ENCODE measurements at places on chromosomes 12 and 14.
A peak's percentile ranks its signal among the peaks of the same experiment; 100 is the strongest.

- DNase-seq = peak; percentile 45
Observed at GRCh38 chr14:70096866-70097265, 91.9 kb downstream of the SLC8A3 start.

- no peak for DNase-seq
Observed at GRCh38 chr14:60294411-60295069, 45.5 kb downstream of the PPM1A start.

DNA sequence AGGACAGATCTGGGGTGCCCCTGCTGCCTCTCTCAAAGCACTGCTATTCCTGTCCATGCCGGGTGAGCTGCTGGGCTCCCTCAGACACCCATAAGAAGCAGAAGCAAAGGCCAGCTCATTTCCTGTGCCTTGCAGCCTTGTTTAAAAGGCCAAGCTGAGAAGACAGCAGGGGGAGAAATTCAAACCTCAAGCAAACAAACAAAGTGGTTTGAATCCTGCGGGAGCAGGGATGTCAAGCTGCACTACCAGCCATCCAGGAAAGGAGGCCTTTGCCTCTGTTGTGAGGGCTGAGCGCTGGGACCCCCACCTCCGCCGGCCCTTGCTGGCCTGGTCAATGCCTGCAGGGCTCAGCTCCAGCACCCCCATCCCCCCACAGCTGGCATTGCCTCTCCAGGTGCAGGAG is 176.5 kb downstream of the PIWIL1 start:
- DNase-seq = no peak

- peak; percentile 54 for DNase-seq
Observed at GRCh38 chr12:57475271-57476161, 4.2 kb downstream of the ARHGAP9 start.

- no peak for DNase-seq
Observed at GRCh38 chr12:125189502-125189901, 124.3 kb downstream of the AACS start.

DNA sequence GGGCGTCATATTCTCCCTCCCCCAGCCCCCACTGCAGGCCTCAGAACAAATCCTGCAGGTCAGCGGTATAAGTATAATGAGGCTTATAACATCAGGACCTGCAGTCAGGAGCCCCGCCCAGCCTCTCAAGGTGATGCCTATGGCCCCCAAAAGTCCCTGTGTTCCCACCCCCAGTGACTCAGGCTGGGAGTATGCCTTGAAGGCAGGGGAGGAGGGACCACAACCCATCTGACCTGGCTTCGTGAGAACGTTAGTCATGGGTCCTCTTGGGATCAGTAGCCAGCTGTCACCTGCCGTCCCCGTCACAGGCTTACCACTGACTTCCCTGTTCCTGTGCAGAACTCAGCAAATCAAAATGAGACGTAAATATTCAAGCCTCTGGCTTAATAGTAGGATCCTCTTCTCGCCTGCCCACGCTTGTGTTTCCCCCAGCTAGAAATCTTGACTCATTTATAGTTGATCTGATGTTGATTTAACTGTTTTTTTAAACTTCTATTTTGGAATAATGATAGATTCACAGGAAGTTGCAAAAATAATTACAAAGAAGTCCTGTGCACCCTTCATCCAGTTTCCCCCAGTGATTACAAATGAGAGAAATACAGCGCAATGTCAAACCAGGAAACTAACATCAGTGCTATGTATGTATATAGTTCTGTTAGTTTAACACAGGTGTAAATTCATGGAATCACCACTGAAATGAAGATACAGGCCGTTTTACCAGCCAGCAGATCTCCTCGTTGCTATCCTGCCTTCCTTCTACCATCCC is 107.5 kb downstream of the ADGRD1 start:
- DNase-seq = no peak

- no peak for DNase-seq
Observed at GRCh38 chr12:111650912-111651311, 34.8 kb downstream of the BRAP start.

GRCh38 chr12:123089631-123090353 is 61.1 kb downstream of the PITPNM2 start:
- DNase-seq = no peak

GRCh38 chr12:121668750-121669520 is 519 bp downstream of the MORN3 start:
- DNase-seq = peak; percentile 77

DNA sequence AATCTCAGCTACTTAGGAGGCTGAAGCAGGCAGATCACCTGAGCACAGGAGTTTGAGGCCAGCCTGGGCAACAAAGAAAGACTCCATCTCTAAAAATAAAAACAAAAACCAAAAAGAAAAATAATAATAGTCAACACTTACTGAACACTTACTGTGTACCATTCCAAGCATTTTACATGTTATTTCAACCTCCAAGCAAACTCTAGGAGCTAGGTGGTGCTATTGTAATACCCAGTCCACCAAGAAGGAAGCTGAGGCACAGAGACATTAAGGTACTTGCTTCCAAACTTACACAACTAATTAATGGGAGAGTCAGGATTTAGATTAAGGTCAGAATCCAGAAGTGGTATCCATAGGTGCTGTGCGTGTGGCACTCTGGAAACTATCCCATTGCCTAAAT is 13.7 kb upstream of the OR6J1 start:
- DNase-seq = peak; percentile 22

DNA sequence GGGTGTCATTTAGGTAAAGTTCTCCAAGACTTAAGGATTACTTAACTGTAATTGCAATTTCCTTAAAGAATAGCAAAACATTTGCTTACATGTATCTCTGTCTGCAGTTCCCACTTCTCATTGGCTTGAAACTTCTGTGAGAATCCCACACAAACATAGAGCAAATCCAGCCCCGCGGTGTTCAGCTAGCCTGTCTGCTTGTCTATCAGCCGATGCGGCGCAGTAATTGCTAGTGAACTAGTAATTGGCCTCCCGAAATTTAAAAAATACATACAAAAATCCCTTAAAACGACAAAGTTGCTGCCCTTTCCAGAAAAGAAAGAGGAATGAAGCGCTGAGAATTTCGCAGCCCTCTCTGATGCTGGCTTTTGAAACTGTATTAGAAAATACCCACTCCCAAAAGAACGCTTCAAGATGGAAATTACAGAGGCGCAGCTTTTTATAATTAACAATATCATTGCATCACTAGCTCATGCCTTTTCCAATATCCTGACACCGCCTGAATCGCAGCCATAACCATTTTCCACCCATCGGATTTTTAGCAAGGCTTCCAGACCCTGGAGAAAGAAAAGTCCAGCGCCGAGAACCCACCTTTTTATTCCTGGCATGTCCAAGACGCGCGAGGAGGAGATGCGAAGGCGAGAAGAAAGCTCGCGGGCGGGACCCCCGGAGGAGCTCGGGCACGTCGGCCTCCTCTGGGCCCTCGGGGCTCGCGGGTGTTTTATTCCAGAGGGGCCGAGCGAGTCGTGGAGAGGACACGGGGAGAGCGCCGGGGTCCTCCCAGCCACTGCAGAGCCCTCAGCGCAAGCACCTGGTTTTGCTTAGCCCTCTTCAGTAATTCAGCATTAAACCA is 646 bp downstream of the FBLN5 start:
- peak; percentile 57 for DNase-seq

- DNase-seq = no peak
Observed at GRCh38 chr12:92028441-92028709, 117.3 kb downstream of the BTG1 start.

- no peak for DNase-seq
Observed at GRCh38 chr12:51687177-51687576, 96.1 kb downstream of the SCN8A start.

GRCh38 chr14:93787465-93788292 is 606 bp downstream of the PRIMA1 start:
- no peak for DNase-seq

GRCh38 chr14:22978981-22979671 is 3.2 kb downstream of the AJUBA start:
- DNase-seq = no peak

- no peak for DNase-seq
Observed at GRCh38 chr12:121534495-121535148, 46.2 kb downstream of the KDM2B start.

DNA sequence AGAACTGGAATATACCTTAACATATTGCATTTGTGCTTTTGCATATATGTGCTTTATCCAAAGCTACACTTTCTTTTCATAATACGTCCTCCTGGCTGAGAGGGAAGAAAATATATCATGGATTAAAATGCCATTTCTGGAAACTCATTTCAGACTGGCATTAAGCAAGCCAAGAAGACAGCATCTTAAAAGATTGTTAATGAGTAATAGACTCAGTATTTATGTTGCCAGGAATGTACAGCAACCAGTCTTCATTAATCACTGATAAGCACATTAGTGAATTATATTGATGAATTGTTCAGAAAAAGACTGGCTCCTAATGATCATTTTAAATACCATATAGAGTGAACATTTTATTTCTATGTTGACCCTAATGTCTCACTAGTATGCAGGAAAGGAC is 134.9 kb upstream of the IFNG-AS1 start:
- DNase-seq = no peak

GRCh38 chr12:109814600-109815150 is 18.5 kb downstream of the TRPV4 start:
- DNase-seq = no peak

DNA sequence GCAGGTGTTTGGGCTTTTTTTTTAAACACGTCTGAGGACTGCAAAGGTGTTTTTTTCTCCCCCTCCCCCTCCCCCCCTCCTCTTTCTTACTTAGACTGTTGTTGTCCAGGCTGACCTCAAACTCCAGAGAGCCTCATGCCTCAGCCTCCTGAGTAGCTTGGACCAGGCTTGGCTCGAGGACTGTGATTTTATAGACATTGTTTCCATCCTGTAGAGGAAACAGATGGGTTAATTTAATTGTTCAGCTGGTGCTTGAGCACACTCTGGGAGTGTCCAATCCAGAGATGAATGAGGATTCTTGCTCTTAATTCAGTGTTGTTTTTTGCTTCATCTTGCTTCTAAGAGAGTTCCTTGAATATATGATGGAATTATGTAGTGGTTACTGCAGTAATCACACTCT is 42.1 kb downstream of the RASSF3 start:
- no peak for DNase-seq

GRCh38 chr12:33383503-33383902 is 56.1 kb downstream of the SYT10 start:
- no peak for DNase-seq

DNA sequence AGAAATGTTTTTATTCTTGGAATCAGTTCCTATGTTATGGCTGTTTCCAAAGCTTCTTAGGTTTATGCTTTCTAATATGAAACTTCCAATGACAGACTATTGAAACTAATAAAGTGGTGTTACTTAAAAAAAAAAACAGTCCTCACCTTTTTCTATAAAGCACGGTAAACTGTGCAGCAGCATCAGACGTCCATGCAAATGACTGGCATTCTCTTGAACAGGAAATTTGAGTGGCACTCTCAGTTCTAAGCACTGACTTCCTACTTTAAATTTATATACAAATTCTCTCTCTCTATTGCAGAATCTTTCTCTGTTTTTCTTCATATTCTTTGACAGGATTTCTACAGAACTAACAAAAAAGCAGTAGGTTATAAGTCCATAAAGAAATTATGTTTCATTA is 2.8 kb upstream of the RAD51AP1 start:
- no peak for DNase-seq

DNA sequence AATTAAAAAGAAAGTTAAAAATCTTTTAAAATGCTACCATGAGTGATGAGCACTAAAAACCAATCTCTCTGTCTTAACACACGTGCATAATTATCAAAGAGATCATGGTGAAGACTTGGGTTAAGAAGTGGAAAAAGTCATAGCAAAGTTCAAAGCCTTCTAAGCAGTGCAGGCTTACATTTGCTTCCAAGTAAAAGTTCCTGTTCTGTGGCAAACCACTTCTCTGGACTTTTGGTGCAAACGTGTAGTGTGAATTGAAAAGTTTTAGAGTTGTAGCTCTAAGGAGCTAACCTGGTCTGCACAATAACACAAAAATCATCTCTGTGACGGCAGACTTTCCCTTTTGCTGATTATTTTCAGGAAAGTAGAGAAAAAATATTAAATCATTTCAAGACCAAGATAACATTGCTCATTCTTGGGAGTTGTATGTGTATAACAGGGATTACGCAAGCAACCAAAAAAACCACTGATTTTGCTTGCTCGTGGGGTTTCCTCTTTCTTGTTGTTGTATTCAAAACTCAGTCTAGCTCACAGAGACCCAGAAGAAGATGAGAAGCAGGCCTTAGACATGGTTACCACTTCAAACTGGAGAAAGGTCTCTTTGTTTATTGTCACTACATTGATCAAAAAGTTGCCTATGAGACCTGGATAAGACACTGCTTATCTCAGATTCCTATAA is 2.3 kb upstream of the GLIPR1 start:
- DNase-seq = peak; percentile 29

DNA sequence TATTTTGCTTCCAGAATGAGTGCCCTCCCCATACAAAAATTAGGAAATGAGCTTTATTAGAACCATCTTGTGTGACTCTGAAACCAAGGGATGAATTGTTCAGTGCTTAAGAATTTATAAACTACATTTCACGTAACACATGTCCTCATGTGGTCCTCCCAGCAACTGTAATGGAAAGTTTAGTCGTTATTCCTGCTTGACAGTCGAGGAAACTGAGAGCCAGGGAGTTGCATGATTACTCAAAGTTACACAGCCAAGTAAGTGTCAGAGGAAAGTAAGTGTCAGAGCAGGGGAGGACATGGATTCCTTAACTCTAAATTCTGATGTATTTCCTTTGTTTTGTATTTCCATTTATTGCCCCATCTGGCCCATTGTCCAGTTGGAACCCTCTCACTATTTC is 453.9 kb downstream of the FUT8 start:
- DNase-seq = peak; percentile 79

DNA sequence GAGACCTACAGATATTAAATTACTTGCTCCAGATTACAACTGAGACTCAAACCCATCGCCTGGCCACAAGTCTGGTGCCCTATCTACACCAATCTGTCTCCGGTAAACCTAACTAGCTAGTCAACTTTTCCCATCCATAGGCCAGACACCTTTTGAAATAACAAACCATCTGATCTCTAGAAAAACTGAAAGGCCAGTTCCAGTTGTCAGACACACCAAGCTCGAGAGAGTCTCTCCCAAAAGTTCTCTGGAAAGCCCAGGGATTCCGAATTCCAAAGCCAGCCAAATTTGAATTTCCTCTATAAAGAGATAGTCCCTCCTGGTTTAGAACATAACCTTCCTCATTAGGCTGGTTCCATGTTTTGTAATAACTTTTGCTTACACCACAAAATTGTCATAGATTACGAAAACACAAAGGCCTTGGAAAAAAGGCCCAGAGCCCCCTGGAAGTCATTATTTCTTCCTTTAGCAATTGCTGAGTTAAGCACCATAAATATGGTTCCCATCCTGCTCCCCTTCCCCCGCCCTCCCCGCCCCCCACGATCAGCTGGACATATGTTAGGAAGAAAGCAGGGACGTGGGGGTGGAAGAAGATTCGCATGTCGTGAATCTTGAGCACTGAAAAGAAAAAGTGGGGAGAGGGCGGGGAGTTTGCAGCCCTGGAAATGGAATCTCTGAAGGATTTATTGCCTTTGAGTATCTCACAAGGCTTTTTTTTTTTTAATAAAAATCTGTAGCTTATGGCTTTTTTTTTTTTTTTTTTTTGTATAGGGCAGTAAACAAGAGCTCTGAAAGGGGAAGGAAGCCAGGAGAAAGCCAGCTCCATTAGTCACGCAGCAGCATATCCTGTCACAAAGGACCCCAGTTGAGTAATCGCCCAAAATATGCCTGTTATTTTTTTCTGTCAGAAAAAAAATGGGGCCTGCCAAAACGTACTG is 110.4 kb downstream of the ZFP36L1 start:
- peak; percentile 96 for DNase-seq

Data from lung (tissue), 17 donors.